Type B pancreatic cell (in vitro differentiated cells): ENCODE measurements at places on chromosomes 12 and 14.

DNA sequence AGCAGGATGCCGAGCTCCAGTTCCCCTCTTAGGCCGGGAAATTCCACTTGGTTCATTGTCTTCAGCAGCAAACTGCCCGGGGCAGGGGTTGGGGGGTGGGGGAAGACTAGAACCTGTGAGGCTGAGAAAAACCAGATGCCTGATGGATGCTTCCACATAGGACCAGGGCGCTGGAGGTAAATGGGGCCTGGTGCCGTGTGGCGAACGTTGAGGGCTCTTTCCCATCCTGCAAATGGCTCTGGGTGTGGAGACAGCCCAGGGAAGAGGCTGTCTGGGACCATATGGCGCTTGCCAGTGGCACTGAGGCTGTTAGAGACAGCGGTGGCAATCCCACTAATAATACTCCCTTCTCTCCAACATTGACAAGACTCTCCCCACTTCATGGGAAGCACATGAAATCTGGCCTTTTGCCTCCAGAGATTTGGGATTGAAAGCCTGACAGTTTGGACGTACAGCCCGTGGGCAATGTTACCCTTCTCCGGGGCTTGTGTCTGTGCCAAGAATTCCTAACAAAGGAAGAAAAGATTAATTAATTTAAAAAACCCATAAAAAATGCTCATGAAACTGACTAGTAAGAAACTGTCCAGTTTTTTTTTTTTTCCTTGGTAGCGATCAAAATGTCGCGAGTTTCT lies 44.5 kb downstream of the MAP1LC3B2 start:
- DNase-seq: no peak

DNA sequence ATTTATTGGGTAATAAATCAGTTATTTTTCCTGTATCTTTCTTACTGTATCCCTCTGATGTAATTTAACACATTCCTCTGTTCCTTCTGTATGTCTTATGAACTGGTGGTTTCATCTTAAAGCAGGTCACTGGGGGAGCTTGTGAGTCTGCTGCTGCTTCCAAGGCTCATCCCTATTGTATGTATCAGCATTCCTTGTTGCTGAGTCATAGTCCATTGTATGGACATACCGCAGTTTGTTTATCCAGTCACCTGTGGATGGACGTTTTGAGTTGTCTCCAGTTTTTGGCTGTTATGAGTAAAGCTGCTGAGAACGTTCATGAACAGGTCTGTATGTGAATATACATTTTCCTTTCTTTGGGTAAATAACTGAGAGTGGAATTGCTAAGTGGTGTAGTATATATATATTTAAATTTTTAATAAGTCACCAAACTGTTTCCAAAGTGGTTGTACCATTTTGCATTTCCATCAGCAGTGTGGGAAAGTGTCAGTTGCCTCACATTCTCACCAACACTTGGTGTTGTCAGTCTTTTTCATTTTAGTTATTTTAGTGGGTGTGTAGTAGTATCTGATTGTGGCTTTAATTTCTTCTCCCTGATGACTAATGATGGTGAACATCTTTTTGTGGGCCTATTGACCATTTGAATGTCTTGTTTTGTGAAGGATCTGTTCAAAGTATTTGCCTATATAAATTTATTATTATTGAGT lies 82.7 kb downstream of the BEGAIN start:
- DNase-seq: no peak

GRCh38 chr14:22973217-22974032 lies 8.9 kb downstream of the AJUBA start:
- DNase-seq: no peak

DNA sequence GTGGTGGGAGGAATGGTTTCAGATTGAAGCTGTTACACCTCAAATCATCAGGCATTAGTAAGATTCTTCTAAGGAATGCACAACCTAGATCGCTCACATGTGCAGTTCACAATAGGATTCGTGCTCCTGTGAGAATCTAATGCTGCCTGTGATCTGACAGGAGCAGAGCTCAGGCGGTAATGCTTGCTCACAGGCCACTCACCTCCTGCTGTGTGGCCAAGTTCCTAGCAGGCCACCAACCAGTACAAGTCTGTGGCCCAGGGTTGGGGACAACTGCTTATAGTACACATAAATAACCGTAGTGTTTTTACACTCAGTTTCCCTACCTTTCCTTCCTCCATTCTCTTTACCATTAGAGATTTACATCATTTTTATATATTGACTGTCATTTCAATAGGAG lies 121.4 kb downstream of the SLCO1B3 start:
- DNase-seq: no peak

- DNase-seq: no peak
Measured at GRCh38 chr14:100683578-100683977, 43.1 kb upstream of the DLK1 start.

GRCh38 chr14:68589447-68590200 lies 203.2 kb downstream of the ZFP36L1 start:
- no peak for DNase-seq

DNA sequence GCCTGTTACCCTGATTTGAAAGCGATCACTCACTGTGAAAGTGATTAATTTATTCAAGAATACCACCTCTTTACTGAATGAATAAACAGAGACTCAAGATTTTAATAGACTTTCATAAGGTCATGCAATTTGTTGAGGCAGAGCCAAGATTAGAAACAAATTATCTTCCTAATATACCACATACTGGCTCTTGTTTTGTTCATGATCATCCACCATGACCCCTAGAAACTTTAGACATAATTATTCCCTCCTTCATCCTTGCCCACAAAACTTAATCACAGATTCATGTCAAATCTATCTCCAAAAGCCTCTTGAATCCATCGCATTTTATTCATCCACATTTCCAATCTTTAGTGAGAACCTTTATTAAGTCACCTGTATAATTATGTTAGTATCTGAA lies 152.3 kb downstream of the ATXN7L3B start:
- DNase-seq: no peak

GRCh38 chr12:85273381-85274314 lies 6.4 kb upstream of the ALX1 start:
- no peak for DNase-seq

DNA sequence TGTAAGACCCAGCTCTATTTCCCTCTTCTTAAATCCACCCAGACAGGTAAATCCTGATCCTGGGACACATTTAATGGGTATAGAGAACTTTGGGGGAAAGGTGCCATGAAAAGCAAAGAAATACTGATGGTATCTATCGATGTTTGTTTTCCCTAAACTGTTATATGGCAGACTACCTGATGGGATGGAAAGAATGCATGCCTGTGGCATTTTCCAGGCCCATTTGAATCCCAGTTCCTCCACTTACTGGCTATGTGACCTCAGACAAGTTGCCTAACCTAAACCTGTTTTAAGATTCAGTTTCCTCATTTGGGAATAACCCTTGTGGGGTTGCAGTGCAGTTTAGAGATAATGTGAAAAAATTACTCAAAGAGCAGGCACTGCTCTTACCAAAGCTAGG lies 404.5 kb downstream of the FUT8 start:
- DNase-seq: no peak

DNA sequence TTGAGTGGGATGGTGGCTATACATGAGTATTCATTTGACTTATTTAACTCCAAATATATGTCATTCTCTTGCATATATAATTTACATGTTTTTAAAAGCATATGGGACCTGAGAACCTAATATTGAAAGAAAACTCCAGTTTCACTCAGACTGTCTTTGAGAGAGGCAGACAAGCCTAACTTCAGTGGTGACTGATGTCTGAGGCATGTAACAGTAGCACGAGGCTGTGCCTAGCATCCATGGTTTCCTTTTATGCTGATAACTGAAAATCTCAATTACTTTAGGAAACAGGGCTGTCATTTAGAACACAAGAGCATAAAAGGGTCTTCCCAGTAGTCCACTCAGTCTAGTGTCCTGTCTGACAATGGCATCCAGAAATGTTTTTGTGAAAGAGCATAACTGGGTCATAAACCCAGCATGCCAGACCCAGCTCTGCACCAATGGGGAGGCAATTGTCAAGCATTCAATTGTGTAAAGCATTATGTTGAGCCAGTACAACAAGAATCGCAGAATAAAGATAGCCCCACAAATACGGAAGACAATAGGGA lies 24.3 kb downstream of the MAPK1IP1L start:
- DNase-seq: no peak

DNA sequence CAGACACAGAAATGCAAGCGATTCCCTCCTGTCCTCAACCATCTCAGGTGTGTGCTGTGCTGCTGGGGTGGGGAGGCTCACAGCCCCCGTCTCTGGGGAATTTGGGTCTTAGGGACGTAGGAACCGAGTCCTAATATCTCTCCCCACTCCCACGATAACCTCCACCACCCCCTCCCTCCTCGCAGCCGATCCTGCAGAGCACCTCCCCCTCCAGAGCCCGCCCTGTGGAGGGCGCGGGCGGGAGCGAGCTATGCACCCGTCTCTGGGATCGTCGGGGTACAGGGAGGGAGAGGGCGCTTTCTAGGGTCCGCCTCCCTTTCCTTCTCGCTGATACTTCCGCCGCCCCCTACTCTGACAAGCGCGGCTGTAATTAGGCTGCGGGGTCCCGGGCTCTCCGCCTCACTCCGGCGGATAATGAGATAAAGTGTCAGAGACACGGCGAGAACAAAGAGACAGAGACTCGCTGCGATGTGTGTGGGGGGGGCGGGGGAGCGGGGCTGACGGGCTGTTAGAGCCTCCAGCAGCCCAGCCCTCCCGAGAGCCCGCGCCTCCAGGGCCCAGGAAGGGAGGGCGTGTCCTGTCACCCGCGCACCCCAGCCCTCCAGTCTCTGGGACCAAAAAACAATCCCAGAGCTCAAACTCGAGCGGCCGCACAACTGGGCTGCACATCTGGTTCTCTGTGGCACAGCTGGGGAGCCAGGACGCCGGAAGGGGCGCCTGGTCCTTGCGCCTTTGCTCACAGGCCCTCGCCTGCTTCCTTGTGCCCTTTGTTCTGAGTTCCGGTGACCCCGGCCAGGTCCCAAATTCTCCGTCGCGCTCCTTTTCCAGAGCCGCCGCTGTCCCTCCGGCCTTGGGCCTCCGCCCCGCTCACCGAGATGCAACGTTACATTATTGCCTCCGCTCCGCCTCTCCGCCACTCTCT lies 8.7 kb downstream of the SHMT2 start:
- DNase-seq: no peak

- DNase-seq: no peak
Measured at GRCh38 chr14:55814873-55815272, 234.9 kb downstream of the KTN1 start.

DNA sequence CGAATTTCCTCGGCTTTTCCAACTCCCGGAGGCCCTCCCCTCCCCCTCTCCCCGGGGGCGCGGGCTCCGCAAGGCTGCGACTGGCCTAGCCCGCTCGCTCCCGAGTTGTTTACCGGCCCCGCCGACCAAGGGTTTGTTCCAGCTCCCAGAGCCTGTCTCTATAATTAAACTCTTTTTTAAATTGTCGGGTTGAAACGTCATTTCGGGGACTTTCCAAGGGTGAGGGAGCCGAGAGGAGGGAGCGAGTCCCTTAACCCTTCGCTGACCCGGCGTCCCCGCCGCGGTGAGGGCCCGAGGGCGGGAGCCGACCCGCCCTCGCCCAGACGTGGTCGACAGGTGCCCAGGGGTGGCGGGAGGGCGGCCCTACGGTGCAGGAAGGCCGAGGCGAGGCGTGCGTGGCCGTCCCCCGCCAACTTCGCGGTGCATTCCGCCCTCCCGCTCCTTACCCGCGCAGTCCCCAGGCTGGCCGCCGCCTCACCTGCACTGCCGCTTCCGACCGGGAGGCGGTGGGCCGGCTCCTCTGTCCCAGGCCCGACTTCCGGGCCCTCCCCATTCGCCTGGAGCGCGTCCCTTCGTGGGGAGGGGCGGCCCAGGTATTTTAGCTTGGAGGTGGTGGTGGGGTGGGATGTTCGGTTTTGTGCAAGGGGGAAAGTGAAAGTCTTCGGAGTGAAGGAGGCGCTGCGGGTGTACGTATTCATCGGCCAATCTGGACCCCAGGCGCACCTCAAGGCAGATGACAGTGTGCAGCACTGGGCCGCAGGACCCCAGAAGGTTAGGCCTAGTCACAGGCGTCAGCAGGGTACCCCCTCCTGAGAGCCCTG lies 2.9 kb upstream of the ZFP36L1 start:
- peak; percentile 89 for DNase-seq

DNA sequence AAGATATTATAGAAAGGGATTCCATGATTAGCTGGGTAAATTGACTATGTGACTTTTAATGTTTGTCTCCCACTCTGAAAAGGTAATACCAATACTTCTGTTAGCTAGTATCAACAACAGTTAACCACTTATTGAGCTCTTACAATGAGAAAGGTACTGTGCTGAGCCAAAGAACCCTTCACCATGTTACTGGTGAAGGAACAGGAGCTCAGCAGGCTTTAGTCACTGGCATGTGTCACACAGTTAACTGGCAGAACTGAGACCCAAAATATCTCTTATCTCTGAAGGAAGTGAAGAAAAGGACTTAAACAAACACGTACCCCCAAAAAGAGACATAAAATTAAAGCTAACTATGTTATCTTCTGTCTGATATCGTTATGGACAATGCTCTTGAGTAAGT lies 170.6 kb downstream of the MED13L start:
- no peak for DNase-seq

DNA sequence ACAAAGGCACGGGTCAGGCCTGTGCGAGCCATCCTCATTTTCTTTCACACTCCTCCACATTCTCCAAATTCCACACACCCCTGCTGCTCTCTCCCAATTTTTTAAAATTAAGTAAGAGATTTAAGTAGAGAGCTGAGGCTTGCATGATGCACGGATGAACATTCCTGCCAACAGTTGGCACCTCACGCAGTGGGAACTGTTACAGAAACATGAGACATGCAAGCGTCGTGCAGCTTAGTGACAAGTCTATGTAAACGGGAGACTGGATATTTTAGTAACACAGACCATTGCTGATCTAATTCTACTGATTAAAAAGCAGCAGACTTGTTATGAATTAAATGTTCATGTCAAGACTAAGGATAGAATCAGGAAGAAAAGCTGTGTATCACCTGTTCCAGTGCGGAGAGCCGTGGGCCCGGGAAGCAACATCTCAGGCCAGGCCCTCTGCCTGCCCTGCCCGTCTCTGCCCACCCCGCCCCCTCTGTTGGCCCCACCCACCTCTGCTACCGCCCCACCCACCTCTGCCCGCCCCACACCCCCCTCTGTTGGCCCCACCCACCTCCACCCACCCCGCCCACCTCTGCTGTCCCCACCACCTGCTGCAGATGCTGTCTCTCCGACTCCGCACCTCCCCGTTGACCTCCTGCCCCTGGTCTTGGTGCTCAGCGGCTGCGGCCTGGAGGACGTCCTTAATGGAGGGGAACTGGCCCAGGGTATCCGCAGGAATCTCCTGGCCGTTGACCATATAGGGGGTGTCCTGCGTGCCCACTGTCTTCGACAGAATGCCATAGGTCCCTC lies 21.2 kb downstream of the GOLGA3 start:
- DNase-seq: no peak

GRCh38 chr14:103292426-103293374 lies 41.3 kb upstream of the EIF5 start:
- peak; percentile 84 for DNase-seq

DNA sequence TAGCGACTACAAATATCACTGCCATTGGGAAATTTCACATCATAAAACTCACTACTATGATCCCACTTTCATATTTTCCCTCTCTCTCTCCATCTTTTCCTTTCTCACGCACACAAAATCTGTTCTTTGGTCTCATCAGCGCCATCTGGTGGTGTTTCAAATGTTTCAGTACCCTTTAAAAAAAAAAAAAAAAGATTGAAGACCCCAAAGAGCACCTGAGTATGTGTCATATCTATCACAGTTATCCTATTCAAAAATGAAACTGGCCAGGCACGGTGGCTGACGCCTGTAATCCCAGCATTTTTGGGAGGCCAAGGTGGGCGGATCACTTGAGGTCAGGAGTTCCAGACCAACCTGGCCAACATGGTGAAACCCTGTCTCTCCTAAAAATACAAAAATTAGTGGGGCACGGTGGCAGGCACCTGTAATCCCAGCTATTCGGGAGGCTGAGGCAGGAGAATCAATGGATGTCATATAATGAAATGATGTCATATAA lies 72.4 kb downstream of the TTC9 start:
- no peak for DNase-seq
